Endothelial cell of umbilical vein (primary cell): ENCODE measurements at places on chromosomes 12 and 14. TPM values are rescaled to one million over a fixed set of nuclear protein-coding genes. Genes with fewer than 3 reads are reported as not detected.

The GPR132 gene
- not detected in 2 replicates for total RNA-seq

The KRT82 gene
- not detected in 2 replicates for total RNA-seq

The ASB2 gene
- total RNA-seq: not detected in 2 replicates

The KCNJ8 gene
- not detected in 2 replicates for total RNA-seq
